ENCODE measurements at places on chromosomes 1 and 21. TPM values are rescaled to one million over a fixed set of nuclear protein-coding genes. Genes with fewer than 3 reads are reported as not detected.

Gene VHLL
- not detected for polyA plus RNA-seq

Gene ATPAF1
- 55.1 TPM for polyA plus RNA-seq

Gene BSND
- polyA plus RNA-seq: not detected

Gene CR1L
- polyA plus RNA-seq: not detected

Gene MAEL
- not detected for polyA plus RNA-seq
